ENCODE measurements at places on chromosomes 2 and 18. TPM values are rescaled to one million over a fixed set of nuclear protein-coding genes. Genes with fewer than 3 reads are reported as not detected.

Gene ATP6V1B1
- not detected for total RNA-seq

Gene SPDYA
- 2.1 TPM for total RNA-seq

Gene GNLY
- 5.3 TPM for total RNA-seq

Gene INO80D
- 35.6 TPM for total RNA-seq

Gene FLACC1
- 5.9 TPM for total RNA-seq

Gene DYNC1I2
- 45.3 TPM for total RNA-seq

Gene SNORC
- 4.7 TPM for total RNA-seq

Gene CNRIP1
- total RNA-seq: not detected

Gene WBP1
- total RNA-seq: 121 TPM

Gene TEX44
- not detected for total RNA-seq

Gene CFC1
- total RNA-seq: not detected

Gene NPAS2
- 4.1 TPM for total RNA-seq
